ENCODE measurements at places on chromosomes 5 and 9.
A peak's percentile ranks its signal among the peaks of the same experiment; 100 is the strongest.

- no peak for DNase-seq
Observed at GRCh38 chr5:119318256-119318894, 37.4 kb upstream of the TNFAIP8 start.

DNA sequence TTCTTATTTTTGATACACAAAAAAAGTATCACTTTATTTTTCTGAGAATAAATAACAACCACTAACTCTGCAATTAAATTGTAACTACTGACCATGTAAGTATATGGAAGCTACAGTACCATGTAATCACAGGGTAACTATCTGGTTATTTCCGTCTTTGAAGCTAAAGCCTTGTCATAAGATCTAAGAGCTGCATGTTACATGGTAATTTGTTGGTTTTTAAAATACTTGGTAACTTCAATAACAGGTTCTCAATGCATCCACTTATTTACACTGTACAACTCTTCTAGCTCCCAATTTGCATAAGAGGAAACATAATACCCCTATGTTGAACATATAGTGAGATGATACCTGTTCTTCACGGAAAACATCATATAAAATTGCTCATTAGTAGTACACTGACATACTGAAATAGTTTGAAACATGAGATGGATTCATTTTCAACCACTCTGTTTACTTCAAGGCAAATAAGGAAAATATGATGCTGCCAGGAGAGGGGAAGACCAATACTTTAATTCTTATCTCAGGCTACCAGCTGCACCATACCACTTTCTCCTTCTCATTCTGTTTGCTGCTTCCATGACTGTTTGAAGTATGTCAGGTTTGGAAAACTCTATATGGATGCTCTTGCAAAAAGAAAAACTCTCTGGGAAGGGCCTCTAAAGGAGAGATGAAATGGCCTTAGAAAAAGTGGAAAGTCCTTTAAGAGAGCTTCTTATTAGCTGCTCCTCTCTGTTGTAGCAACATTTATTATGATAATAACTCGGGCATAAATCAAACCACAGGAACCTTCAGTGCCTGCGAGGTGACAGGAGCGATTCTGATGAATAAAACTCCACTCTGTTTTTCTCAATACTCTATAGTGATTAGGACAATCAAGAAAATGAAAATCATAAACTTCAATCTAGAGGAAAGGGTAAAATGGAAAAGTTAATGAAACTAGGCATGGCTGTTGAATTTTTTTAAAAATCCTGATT, 150.2 kb downstream of the KIAA0825 start:
- no peak for DNase-seq

DNA sequence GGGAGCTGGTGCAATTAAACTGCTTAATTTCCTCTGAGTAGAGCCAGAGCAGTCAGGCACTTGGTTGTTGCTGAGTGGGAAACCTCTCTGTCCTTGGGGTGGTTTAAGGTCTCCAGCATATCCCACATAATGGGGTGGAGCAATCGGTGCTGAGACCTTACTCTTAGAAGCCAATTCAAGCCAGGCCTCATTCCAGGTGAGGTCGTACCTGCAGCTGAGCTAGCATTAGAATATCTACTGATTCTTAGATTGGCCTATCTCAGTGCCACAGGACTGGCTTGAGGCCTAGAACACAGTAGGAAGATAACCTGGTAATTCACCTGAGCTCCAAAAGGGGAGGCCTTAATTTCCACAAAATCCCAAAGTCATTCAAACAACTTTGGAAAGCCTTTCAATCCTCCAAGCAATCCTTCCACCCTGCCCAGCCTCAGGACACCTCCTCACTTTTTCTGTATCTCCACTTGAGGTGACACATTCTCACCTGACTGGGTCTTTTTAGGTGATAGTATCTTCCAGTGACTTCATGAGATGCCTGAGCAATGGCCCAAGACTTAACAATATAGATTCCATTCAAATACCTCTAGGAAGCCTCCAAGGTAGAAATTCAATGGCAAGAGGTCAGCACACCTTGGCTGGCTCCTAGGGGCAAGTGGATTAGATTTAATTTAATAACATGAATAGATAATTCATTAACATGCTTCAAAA, 91.0 kb downstream of the FEM1C start:
- DNase-seq = no peak

- DNase-seq = peak; percentile 97
Observed at GRCh38 chr5:95712347-95712958, 18.7 kb upstream of the RHOBTB3 start.

DNA sequence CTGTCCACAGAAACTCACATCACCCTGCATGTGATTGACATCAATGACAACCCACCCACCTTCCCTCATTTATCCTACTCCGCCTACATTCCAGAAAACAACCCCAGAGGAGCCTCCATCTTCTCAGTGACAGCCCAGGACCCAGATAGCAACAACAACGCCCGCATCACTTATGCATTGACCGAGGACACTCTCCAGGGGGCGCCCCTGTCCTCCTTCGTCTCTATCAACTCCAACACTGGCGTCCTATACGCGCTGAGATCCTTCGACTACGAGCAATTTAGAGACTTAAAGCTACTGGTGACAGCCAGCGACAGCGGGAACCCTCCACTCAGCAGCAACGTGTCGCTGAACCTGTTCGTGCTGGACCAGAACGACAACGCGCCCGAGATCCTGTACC, 1.7 kb downstream of the PCDHGA3 start:
- no peak for DNase-seq

GRCh38 chr5:137096149-137097103, 402.7 kb downstream of the SPOCK1 start:
- DNase-seq = no peak

GRCh38 chr5:113871972-113872371, 358.5 kb downstream of the YTHDC2 start:
- DNase-seq = no peak

DNA sequence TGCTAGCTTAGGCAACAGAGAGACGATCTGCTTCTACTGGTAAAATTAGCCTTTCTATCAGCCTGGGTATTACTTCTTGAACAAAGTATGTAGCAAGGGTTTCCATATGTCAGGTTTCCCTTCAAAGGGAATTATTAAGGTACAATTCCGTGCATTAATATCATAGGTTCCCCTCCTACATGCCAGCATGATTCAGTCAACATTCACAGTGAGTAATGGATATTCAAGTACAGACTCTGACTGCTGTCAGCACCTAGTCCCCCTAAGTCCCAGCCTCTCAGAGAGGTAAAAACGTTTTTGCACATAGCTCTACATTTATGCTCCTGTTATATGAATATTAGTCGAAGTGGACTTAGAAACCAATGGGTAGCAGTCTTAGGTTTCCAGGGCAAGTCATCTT, 322.4 kb upstream of the CCNG1 start:
- no peak for DNase-seq

DNA sequence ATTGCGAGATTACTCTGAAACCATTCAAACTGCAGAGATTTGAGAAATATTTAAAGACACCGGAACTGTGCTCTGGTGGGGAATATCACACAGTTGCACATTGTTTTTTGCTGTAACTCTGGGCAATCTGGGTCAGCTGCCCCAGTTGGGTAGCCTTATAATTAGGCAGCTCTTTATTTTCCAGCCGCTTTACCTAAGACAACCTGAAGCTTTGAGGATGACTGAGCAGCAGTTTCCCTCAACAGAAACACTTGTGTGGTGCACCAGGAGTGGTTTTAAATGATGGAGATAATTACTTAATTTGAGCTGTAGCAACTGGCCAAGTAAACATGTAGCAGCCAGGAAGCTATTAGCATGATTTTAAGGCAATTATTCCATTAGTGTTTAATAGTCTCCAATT, 2.9 kb downstream of the PLCXD3 start:
- DNase-seq = no peak

DNA sequence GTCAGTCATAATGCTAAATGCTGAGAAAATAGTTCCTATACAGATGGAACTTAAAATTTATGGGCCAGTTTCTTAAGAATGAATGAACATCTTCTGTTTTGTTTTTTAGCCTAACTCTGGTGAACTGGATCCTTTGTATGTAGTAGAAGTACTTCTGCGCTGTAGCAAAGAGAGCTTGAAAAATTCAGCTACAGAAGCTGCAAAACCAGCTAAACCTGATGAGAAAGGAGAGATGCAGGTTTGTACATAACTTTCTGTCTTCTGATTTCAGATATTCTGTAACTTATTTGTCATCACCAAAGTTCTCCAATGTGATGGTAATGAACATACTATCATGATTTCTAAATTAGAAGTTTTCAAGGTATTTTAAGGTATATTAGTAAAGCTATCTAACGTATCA, 80.1 kb downstream of the MTREX start:
- DNase-seq = no peak

GRCh38 chr9:35695943-35696401, 6.2 kb upstream of the TPM2 start:
- DNase-seq = no peak
